CD4-positive, alpha-beta T cell treated with Interleukin-6 for 4 hours (primary cell): ENCODE measurements at places on chromosomes 13 and 19.

DNA sequence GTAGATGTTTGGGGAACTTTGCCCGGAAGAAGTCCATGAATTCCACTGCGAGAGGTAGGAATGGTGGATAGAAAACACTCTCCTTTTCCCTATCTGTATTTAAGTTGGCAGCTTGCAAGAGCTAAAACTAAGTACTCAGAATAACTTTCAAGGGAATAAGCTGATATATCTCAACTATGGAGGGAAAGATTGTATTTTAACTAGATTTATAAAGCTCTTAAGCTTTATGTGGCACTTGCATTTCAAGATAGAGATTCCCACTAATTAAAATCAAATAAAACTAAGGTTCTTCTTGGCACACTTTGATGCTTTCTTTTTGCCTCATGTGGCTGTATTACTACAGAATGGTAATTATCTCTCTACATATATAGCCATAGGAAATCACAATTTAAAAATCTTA is 149.7 kb upstream of the STARD13 start:
- no peak for DNase-seq

DNA sequence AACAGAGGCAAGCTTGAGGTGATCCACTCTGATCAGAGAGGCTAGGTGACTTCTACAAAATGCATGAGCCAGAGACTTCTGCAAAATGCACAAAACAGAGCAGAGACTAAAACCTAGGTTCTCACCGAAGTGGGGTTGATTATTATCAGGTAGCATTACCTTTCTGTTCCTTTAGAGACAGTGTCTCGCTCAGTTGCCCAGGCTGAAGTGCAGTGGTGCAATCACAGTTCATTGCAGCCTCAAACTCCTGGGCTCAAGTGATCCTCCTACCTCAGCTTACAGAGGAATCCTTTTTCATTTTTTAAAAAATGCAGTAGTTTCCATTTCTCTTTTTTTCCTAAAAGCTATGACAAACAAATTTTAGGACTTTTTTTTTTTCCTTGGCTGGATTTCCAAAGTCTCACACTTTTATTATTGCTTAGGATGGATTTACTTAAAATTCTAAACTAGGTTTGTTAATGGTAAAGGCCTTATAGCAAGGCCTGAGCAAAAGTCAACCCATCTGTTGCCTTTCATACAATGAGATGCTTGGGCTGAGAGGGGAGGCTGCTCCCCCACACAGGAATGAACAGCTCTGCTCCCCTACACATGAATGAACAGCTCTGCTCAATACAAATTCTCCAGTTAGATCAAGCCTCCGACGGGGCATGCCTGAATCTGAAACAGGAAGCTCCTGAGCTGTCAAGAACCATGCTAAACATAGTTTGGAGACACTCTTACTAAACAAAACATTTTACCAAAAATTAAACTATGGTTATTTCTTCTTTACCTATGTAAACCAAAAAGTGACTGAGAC is 18.8 kb upstream of the TNFRSF19 start:
- DNase-seq = no peak

DNA sequence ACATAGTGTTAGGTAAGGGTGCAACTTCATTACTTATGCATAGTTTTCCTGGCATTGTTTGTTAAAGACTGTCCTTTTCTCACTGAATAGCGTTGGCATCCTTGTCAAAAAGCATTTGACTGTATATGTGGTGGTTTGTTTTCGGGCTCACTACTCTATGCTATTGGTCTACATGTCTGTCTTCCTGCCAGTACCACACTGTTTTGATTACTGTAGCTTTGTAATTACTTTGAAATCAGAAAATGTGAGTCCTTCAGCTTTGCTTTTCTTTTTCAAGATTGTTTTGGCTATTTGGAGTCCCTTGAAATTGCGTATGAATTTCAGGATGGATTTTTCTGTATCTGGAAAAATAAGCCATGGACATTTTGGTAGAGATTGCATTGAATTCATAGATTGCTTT is 56.0 kb downstream of the IFT88 start:
- DNase-seq = no peak

DNA sequence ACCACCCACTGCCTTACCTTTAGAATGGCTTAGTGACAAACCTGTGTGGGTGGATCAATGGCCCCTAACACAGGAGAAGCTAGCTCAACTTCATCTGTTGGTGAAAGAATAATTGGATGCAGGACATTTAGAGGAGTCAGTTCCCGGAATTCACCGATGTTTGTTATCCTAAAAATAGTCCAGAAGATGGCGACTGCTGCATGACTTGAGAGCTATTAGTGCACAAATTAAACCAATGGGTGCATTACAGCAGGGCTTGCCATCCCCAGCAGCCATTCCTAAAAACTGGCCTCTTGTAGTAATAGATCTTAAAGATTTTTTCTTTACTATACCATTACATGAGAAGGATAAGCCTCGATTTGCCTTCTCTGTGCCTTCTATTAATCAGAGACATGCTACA is 46.8 kb upstream of the ZNF726 start:
- DNase-seq = no peak

DNA sequence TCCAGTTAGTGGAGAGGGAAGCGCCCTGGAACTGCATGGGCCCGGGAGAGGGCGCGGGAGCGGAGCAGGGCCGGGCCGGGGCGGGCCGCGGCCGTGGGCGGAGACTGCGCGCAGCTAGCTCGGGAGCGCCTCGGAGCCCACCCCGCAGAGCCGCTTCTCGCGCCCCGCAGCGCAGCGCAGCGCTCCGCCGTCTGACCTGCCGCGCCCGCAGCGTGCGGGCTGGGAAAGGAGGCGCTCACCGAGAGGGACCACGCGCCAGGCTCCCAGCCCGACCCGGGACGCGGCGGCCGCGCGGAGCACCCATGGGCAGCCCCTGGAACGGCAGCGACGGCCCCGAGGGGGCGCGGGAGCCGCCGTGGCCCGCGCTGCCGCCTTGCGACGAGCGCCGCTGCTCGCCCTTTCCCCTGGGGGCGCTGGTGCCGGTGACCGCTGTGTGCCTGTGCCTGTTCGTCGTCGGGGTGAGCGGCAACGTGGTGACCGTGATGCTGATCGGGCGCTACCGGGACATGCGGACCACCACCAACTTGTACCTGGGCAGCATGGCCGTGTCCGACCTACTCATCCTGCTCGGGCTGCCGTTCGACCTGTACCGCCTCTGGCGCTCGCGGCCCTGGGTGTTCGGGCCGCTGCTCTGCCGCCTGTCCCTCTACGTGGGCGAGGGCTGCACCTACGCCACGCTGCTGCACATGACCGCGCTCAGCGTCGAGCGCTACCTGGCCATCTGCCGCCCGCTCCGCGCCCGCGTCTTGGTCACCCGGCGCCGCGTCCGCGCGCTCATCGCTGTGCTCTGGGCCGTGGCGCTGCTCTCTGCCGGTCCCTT is at the start of gene MLNR:
Gene MLNR (plus strand): TSS at position 303 of the 820 bp plus-strand sequence. CDS start 0 bp downstream, at position 303.
- peak; percentile 36 for DNase-seq

- no peak for DNase-seq
These were observed 29.9 kb downstream of the ATP7B start for GRCh38 chr13:51981355-51981754.

- no peak for DNase-seq
These were observed 27.8 kb downstream of the NFIX start for GRCh38 chr19:13022859-13023636.

DNA sequence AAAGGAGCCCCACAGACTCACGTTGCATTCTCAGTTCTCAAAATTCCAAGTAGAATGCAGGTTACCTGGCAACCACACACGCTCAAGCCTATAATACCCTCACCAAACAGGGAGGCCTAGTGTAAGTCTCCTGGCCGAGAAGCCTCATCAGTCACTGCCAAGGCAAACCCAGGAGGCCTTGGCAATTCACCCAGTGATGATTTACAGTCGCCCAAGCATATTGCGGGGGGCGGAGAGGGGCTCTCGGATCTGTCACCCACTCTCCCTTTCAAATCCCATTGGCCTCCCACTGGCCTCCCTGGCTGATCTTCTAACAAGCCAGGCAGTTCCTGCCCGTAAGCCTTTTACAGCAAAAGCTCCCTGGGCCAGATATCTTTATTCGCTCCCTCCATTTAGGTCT is 1.1 kb downstream of the AKAP8L start:
- DNase-seq = no peak

DNA sequence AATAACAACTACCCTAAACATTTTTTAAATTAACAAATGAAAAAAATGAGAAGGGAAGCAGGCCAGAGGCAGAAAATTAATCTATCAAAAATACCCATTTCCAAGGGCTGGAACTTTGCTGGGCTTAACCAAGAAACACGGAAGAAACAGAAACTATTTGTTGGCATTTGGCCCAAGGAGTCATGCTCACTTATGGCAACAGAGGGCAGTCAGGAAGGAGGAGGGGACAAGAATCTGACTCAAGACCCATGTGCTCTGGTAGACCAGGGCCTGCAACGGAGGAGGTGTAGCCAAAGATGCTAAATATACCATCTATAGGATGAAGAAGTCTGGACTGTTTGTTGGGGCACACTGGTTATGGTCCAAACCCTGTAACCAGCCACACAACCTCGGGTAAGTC is 496.7 kb downstream of the COG6 start:
- DNase-seq = no peak

GRCh38 chr19:11504502-11505031 is 1.1 kb downstream of the ZNF653 start:
- DNase-seq = no peak

GRCh38 chr19:2478756-2479555 is 3.0 kb downstream of the GADD45B start:
- DNase-seq = peak; percentile 78

GRCh38 chr13:60214213-60215055 is 50.7 kb upstream of the DIAPH3 start:
- DNase-seq = no peak

DNA sequence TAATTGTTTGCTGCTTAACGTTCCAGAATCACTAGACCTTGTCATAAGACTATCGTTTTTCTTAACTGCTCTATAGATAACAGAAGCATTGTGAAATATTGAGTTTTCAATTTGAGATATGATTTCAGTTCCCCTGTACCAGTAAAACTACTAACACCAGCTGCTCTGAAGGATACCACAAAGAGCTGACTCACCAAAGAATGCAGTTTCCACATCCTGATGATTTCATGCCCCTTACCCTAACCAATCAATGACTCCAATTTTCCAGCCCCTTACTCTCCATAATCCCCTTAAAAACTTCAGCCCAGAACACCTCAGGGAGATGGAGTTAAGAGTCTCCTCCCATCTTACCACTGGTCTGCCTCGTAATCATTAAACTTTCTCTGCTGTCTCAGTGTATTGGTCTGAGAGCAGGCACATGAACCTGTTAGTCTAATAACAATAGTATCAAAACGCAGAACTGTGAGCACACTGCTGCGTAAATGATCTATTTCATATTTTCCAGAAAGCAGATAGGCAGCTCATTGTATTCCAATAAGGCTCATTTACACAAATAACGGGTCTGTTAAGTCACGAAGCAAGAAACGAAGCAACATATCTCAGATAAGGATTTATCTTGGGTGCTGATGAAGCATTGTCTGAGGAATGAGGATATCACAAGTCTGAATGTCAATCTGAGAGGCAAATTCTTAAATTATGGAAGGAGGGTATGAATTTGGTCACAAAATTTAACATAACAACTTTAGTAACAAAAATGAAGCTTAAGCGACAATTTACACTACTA is 14.1 kb upstream of the CCNA1 start:
- DNase-seq = no peak

- DNase-seq = no peak
These were observed 1.5 kb downstream of the C3 start for GRCh38 chr19:6718741-6719539.

- DNase-seq = peak; percentile 86
These were observed 27.7 kb downstream of the MEIS3 start for GRCh38 chr19:47391510-47392223.

DNA sequence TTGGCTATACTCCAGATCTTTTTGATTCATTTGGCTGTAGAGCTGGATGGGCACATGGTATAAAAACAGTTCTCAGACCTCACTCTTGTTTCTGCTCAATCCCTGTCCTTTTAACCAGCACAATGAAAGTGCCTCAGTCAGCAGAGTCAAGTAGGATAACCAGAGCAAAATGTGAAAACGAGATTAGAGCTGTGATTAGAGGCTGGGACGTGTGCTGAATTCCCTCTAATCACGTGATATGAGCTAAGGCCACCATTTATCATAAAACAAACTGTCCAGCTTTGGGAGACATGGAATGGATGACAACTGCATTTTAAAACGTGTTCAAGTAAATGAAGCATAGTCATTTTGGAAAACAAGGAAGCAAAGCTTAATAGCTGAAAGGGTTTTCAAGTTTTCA is 54.1 kb downstream of the GJA3 start:
- no peak for DNase-seq
